Astrocyte (in vitro differentiated cells and primary cell): ENCODE measurements at places on chromosomes 11 and 22.

DNA sequence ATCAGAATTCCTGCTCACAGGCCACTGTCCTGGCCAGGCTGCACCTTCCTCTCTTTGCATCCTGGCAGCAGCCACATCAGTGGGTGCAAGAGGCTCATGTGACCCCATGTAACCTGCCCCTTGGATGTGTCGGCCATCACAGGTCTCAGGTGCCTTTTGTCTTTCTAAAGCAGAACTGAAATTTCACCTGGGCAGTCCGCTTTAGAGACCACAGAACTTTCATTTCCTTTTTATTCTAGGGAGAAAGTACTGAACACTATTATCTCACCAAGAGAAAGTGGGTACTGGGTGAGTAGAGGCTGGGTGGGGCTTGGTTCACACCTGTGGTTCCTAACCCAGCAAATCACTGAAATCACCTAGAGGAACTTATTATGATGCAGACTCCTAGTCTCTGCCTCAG, 51.7 kb upstream of the NUP160 start:
- no peak for DNase-seq

GRCh38 chr11:111882202-111882601, 2.9 kb downstream of the CFAP68 start:
- no peak for DNase-seq

- DNase-seq = peak; percentile 11
These were observed 7.6 kb downstream of the OR56A1 start for GRCh38 chr11:6022956-6023355.

GRCh38 chr11:35796562-35796961, 134.0 kb downstream of the TRIM44 start:
- no peak for DNase-seq

- DNase-seq = no peak
These were observed 4.6 kb upstream of the GAS2L1 start for GRCh38 chr22:29301716-29302401.
